ENCODE measurements at places on chromosomes 6 and 20.

DNA sequence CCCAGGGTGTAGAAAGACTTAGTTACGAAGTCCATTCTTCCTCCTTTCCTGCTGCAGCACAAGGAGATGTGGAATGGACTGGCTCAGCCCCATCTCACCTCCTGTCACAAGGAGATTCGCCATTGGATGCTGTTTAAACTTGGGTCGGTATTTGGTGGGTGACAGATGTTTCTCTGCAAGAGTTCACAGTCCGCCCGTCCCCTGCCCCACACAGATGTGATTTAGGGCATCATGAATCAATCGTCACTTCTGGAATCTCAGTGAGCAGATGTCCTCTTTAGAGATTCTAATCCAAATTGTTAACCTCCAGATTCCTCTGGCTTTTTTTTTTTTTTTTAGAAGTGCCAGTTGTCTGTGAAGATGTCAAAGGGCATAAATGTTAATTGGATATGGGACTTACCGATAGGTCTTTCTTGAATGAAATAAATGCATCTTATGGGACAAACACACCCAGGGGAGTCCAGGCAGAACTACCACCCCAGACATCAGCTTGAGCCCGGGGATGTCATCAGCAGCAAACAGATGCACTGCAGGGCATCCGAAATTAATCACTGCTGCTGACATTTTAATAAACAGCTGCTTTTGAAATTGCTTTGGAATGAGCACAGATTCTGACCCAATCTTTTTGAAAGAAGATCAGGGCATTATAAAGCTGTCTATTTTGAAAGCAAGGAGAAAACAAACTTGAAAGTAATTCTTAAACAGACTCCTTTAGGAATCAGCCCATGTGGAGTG lies 117.6 kb upstream of the CDH4 start:
- DNase-seq: no peak

DNA sequence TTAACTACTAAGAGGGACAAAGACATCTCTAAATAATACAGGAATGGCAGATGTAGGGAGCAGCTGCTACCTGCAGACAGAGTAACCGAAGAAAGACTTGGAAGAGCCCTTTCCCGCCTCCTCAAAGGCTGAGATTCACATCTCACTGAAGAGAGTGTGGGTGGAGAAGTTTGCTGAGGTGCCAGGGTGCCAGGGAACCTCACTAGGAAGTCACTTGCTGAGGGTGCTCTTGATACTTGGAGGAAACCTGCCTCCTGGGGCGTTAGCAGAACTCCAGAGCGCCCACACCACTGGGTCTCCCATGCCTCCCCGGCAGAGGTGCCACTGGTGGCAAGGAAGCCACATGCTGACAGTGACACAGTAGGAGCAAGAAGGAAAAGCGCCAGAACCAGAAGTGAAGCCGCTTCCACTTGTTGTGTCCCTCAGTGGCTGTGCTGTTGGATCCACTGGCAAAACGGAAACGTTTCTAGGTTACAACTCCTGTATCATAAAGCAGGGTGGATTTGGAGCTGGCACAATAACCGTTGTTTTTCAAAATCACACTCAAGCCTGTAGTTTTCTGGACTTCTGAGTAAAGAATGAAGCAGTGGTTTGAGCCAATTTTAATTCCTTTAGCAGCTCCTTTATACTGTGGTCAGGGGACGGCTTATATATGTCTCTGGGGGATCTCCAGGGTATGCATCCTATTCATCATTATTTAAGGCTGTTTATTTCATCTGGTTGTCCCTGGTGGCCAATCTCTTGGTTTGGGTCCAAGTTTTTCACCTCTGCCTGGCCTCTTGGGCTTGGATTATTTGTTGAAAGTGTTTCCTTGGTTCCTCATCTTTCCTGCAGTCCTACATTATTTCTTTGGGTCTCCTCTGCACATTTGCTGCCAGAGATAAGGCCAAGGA lies 64.5 kb downstream of the CDC5L start:
- no peak for DNase-seq

DNA sequence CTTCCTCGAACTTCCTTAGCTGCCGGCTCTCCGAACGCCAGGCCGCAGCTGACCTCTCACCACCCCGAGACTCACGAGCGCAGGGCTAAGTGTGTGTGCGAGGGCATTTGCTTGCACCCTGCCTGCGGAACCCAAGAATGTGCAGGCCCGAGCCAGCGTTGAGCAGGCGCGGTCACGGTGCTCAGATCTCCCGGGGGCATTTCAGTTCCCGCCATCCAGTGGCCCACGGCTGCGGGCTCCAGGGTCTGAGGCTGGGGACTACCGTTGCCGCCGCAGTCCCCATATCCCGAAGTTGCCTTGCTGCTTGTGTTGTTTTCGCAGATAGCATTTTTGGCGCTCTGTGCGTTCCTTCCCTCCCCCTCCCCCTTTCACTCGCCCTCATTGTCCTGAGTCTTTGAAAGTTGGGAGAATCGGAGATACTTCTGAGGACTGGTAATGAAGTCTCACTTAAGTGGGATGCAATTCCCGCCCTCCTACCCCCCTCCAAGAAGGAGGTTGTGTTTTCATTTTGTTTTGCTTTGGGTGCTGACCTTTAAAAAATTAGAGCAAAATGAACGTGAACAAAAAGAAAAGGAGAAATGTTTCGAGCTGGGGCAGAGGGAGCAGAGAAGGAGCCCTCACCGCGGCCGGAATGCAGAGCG lies 1.7 kb downstream of the NR2E1 start:
- no peak for DNase-seq

- peak; percentile 43 for DNase-seq
These were observed 2.2 kb downstream of the HIVEP2 start for GRCh38 chr6:142942805-142943227.

DNA sequence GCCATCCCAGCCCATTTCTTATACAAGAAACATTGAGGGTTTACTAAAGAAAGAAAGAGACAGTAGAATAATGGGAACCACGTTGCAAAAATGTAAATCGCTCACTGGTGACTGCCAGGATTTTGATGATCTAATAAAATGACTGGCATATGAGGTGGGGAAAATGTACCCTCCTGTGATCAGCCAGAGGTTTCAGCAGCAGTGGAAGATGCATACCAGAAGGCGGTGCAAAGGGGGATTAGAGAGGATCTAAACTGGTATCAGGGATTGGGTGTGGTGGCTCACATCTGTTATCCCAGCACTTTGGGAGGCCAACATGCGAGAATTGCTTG lies 60.8 kb upstream of the DDR1 start:
- no peak for DNase-seq

DNA sequence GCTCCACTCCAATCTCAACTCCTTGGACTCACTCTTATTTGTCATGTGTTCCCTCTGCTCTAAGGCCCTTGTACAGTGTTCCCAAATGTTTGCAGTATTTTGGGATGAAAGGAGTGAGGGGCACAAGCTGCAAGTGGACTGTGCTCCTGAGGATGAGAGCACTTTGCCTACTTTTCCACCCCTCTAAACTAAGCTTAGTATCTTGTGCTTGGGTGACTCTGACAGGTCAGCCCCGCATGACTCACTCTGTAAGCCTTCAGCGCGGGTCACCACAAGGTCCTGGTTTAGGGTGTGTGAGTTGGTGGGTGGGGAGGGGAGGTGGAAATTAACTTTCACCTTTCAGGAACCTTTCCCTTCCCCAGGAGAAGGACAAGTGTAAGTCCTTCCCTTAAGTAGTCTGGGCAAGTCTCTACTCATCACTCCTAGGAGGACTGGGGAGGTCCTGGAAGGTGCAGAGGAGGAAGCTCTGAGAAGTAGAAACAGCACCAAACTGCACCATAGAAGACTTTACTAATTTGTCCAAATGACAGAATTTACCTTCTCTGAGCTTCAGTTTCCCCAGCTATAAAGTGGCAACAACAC lies 68.8 kb upstream of the EPB41L1 start:
- peak; percentile 45 for DNase-seq

DNA sequence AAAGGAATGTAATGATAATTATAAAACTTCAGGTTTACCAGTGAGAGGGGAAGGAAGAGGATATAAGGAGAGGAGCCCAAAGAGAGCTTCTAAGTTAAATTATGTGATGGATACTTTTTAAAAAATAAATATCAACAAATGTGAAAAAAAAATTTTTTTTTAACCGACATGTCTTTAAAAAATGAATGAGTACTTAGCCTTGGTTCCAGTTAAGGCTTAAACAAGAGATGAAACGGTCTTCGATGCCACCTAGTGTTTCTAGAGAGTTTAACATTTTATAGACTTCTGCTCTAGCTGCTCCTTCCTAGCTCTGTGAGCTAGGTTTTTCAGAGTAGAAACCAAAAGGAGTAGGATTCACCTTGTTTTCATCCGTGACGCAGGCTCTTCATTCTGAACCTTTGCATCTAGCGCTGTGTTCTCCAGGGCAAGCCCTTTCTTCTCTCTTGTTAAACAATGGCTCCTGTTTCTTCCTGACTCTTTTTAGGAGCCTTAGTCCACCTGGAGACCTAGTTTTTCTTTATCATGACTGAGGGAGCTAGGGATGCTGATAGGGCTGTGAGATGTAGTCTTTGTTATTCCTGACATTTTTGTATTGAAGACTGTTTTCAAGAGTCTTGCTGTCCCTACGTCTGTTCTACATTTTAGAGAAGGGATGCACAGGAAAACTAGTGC lies 42.4 kb upstream of the GNRH2 start:
- DNase-seq: peak; percentile 41

- no peak for DNase-seq
These were observed 305.4 kb downstream of the FARS2 start for GRCh38 chr6:5566718-5567117.

- peak; percentile 57 for DNase-seq
These were observed 30.2 kb downstream of the ZHX3 start for GRCh38 chr20:41287327-41287726.

DNA sequence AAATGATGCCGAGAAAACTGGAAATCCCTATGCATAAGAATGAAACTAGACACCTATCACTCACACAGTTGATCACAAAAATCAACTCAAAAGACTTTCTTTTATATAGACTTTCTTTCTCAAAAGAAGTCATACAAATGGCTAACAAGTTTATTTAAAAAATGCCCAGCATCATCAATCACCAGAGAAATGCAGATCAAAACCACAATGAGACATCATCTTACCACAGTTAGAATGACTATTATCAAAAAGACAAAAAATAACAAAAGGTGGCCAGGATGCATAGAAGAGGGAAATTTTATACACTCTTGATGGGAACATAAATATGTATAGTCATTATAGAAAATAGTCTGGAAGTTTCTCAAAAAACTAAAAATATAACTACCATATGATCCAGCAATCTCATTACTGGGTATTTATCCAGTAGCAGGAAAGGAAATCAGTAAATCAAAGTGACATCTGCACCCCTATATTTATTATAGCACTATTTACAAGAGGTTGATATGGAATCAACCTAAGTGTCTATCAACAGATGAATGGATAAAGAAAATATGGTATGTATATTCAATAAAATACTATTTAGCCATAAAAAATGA lies 3.4 kb upstream of the RNF217 start:
- DNase-seq: no peak

DNA sequence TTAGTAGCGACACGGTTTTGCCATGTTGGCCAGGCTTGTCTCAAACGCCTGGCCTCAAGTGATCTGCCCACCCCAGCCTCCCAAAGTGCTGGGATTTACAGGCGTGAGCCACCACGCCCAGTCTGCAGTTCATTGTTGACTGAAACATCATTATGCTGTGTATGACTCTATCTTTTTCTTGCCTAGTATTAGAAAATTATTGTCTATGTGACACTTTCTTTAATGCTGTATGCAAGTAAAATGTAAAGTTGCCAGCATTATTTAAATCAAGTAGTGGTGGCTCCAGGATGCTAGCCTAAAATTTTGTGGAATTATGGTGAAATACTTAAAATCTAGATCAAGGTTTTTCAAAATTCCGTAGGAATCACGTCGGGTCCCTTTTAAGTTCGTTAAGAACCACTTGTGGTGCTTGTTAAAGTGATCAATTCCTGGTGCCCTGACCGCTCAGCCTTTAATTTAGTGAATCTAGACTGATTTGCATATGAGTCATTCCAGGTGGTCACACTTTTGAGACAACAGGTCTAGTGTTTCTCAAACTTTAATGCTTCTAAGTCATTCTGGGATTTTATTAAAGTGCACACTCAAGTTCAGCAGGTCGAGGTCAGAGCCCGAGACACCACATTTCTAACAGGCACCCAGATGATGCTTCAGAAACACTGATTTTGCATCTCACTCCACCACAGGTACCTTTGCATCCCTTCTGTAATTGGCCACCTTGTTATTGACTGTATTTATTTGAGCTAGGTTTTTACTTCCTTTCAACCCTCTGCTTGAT lies 132.6 kb upstream of the MTHFD1L start:
- DNase-seq: no peak

DNA sequence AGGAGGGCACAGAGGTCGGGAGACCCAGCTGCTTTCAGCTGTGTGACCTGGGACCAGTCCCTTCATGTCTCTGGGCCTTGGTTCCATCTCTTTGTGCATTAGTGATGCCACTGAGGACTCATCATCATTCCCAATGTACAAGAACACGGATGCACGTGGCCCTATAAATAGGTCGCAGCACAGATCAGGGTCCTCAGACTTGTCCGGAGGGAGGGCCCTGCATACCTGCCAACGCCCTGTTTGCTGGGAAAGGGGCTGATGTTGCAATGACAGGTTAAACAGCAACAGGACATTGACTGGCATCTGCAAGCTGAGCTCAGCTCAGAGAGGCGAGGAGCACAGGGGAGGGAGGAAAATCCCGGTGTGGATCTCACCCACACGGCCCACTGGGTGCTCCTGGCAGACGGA lies 21.8 kb downstream of the TGM2 start:
- DNase-seq: no peak

DNA sequence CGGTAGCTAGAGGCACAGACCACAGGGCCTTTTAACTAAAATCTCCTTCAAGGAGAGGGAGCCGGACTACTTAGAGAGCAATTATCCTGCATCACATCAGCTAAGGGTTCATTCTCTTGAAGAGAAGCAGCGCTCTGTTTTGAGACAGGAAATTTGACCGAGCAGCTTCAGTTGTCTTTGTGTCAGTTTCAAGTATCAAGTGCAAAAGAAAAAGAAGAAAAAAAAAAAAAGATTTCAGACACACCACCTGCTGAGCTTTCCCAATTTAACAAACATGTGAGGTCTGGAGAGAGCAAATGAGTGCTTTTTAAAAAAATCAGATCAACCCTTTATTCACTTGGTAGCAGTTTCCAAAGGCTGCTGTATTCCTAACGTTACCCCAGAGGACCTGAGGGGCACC lies 273.5 kb upstream of the POU3F2 start:
- DNase-seq: no peak
